ENCODE measurements at places on chromosomes 3 and 15.

DNA sequence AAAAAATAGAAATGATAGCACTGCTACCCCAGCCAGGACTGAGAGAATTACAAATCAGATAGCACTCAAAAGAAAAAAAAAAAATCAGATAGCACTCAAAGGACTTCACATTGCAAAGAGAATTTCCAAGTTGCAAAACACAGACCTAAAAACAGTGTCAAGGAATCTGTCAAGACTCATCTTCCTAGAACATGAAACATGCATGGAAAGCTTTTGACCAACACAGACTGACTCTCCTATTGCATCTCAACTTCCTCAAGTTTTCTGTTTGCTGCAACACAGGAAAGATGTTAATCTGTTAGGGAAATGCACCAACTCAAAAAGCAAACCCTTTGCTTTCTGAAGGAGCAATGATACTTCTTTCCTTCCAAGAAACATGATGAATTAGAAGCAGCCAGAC is 42.3 kb downstream of the RAB27A start:
- no peak for DNase-seq

- DNase-seq: no peak
These were observed 634 bp downstream of the MINDY2 start for GRCh38 chr15:58771621-58772250.

GRCh38 chr3:9251055-9251786 is 1.8 kb upstream of the SRGAP3 start:
- DNase-seq: no peak

- no peak for DNase-seq
These were observed 130.9 kb upstream of the BHLHE40 start for GRCh38 chr3:4848176-4848825.

- no peak for DNase-seq
These were observed 113.0 kb downstream of the PDE8A start for GRCh38 chr15:85094685-85095084.

DNA sequence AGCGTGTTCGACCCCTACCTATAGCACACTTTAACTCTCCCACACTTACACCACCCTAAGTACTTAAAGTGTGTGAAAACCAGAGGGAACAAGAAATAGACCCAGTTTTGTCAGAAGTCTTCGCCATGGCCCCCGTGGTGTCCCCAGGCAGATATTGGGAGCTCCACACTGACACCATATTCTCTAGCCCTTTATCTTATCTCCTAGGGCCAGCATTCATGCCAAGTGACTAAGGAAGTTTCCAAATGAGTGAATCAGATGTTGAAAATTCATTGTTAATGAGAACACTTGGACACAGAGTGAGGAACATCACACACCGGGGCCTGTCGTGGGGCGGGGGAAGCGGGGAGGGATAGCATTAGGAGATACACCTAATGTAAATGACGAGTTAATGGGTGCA is 31.8 kb downstream of the P3H2 start:
- DNase-seq: no peak

GRCh38 chr3:103372031-103372430 is 937.2 kb downstream of the ZPLD1 start:
- no peak for DNase-seq

DNA sequence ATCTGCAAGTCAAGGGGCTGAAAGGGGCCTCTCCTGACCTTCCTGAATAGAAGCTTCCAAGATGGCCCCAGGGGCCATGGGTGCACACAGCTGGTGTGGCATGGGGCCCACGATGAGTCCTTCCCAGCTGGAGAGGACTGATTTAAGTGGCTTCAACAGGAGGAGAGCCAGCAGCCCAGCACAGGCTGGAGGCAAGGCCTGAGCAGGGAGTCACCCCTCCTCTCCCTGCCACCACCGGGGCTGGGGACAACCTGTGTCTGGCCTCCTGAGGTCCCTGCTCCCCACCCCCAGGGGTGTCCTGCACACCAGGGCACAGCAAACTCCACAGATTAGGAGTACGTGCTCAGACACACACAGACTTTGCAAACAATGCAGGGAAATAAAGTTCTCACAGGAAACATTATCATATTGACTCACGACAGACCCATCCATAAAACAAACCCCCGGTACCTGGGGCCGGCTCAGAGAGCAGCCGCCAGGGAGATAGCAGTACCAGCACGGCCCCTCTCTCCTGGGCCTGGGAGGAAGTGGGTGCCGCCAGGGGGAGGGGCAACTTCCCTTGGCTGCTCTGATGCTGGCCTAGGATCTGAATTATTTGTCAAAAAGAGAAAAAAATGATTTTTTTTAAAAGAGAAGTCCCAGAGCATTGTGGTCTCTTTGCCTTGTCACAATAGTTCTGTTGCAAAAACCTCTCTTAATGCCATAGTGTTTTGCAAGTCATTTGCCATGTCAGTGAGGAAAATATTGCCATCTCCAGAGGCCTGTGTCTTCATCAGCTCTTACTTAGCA is 21.9 kb upstream of the TSEN2 start:
- DNase-seq: no peak
